ENCODE measurements at places on chromosomes 1 and 21. TPM values are rescaled to one million over a fixed set of nuclear protein-coding genes. Genes with fewer than 3 reads are reported as not detected.

Gene SFPQ
- total RNA-seq: 341 TPM

GRCh38 chr1:71166178-71167173 lies 85.6 kb upstream of the ZRANB2 start:
- H3K4me1 ChIP-seq: no peaks in the 10 kb centered on the region
- no peaks in the 10 kb centered on the region for H3K36me3 ChIP-seq
- no peak for DNase-seq
- no peak overlapping the region for H3K4me3 ChIP-seq
- H3K27ac ChIP-seq: no peak overlapping the region
- H3K27me3 ChIP-seq: no peaks in the 10 kb centered on the region

- no peak for DNase-seq
- H3K27ac ChIP-seq: no peak overlapping the region
- no peak overlapping the region for H3K4me3 ChIP-seq
- peaks cover 66% of the 10 kb centered on the region for H3K27me3 ChIP-seq
These were observed 82.6 kb downstream of the NENF start for GRCh38 chr1:212515329-212515760.

DNA sequence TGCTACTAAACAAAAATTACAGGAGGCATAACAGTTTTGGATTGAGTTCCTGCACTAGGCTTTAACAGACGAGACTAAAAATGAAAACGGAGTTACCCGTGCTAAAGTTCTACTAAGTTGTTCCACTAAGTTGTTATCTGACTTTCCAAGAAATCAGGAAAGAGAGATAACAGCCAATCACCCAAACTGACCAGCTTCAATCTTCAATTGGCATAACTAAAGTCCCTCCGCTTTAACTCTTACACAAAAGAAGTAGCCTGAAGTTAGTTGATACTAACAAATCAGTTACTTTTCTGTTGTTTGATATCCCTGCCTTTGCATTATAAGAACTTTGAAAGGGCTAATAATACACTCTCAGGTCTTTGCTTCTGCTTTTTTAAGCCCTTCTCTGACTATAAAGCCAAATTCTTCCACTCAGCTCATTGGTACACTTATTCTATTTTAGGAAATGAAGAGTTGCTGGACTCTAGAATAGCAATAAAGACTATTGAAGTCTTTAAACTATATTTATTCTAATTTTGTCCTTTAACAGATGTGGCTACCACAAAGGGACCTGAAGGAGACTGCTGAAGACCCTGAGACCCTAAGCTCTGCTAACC lies 61.3 kb downstream of the TESK2 start:
- H3K36me3 ChIP-seq: no peaks in the 10 kb centered on the region
- H3K4me3 ChIP-seq: no peak overlapping the region
- peaks cover 5% of the 10 kb centered on the region for H3K4me1 ChIP-seq
- no peak for DNase-seq

DNA sequence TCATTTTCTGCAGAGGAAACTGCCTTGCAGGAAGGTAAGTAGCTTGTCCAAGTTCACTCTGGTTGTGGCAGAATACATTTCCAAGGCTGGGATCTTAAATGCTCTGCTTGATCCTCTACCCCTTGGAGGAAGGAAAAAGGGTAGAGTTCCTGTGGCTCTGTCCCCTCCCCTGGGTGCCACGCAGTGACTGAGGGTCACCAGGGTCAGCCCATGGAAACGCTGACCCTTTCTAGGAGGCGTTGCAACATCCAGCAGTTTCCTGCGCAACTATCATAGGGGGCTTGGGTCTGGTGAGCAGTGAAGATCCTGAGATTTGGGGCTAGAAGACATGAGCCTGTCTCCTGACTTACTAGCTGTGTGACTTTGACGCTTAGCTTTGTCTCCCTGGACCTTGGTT lies 29.4 kb upstream of the EPS8L3 start:
- H3K4me3 ChIP-seq: no peak overlapping the region
- no peaks in the 10 kb centered on the region for H3K27me3 ChIP-seq
- DNase-seq: peak; percentile 29
- H3K27ac ChIP-seq: peak overlapping the region; percentile 36
- no peaks in the 10 kb centered on the region for H3K36me3 ChIP-seq

Measured in K562 (cell line).